Effector CD8-positive, alpha-beta T cell (primary cell): ENCODE measurements at places on chromosomes 13 and 19.
A peak's percentile ranks its signal among the peaks of the same experiment; 100 is the strongest.

- peak; percentile 7 for DNase-seq
Observed at GRCh38 chr13:32031025-32031814, at the start of gene FRY. TSS of gene FRY (plus strand) at chr13:32031774. CDS start at chr13:32031796, 22 bp downstream.

- no peak for DNase-seq
Observed at GRCh38 chr13:113652404-113653263, 5.4 kb downstream of the ATP4B start.

DNA sequence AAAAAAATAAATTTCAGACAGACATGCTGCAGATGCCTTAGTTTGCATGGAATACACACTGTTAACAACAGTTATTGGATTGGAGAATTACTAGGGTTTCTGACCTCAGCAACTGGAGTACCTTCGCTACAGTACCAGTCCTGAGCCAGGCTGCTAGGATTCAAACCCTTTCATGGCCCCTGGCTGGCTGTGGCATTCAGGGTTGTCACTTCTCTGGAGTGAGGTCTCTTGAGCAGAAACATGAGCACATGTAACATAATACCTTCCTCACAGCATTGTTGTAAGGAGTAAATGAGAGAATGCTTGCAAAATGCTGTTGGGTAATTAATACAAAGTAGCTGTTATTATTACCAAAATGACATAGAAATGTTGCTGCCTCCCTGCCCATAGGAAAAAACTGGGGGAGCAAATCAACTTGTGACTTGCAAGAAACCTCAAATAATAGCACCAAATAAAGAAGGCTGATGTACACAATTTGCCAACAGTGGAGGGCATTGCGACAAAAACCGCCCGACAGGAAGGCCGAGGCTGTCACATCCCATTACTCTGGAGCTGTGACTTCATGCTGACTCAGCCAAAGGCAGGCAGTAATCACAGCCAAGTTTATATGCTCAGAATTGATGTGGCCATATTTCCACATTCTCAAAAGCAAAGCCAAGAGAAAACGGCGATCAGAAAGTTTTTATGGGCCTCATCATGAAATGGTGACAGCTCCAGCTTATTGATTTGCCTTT lies 100.4 kb downstream of the RFC3 start:
- no peak for DNase-seq

DNA sequence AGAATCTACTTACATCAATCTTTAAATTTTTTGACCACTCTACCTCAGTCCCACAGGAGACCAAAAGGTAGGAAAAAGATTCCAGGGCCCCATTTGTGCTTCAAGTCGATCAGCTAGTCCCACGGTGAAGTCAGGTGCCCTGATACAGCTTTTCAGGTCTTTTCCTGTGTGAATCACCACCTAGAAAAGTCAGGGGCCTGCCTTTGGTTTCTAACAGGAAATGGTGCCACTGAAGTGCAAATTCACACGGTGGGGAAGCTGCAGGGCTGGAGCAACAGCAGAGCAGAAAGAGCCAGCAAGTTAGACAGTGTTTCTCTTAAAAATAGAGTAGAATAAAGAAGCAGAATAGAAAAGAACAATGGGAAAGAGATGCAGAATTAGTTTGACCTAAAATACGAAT lies 107.5 kb downstream of the KLF12 start:
- peak; percentile 35 for DNase-seq

- DNase-seq: no peak
Observed at GRCh38 chr19:19123386-19123785, 14.9 kb downstream of the TMEM161A start.

- no peak for DNase-seq
Observed at GRCh38 chr13:111325941-111326620, 5.6 kb downstream of the TEX29 start.

GRCh38 chr13:75250526-75251178 lies 231.3 kb downstream of the TBC1D4 start:
- DNase-seq: no peak

DNA sequence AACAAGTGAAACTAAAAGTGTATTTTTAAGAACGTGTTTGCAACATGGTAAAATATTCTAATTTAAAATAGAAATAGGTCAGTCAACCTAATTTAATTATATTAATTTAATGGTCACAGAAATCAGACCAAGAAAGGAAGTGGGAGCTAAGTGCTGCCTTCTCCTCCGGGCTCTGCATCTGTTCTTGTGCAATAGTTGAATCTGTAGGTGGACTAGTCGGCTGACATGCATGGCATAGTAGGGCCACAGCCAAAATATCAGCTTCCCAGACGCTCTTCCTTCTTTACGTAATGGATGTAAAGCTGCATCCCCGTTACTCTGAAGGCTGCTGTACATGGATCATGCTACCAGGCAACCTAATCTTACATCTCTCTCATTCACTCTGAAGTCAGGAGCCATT lies 47.3 kb downstream of the COL4A1 start:
- DNase-seq: no peak

DNA sequence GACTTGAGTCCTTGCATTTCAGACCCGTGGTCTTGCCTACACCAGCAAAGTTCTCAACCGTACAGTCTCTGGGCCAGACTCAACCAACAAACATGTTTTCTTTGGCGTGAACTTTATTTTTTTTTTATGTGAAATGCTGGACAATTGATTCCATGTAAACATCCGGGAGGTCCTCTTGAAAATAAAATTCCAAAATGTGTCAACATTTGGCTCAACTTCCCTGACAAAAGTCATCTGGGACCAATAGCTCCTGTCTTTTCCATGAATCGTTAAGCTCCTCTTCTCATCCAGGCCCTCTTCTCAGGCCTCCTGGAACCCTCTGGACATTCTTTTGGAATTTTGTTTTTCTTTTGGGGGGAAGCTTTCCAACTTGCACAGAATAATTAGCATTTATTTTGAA lies 2.7 kb downstream of the ALDH16A1 start:
- DNase-seq: no peak

GRCh38 chr19:14054721-14055120 lies 7.2 kb downstream of the PALM3 start:
- DNase-seq: no peak
